ENCODE measurements at places on chromosomes 3 and 15. TPM values are rescaled to one million over a fixed set of nuclear protein-coding genes. Genes with fewer than 3 reads are reported as not detected.
A peak's percentile ranks its signal among the peaks of the same experiment; 100 is the strongest.

GRCh38 chr15:99087405-99087943 is 17.4 kb upstream of the SYNM start:
- no peak overlapping the region for H3K4me3 ChIP-seq
- peaks cover 19% of the 10 kb centered on the region for H3K4me1 ChIP-seq
- no peaks in the 10 kb centered on the region for H3K36me3 ChIP-seq
- H3K27ac ChIP-seq = no peak overlapping the region
- DNase-seq = no peak
- H3K27me3 ChIP-seq = no peaks in the 10 kb centered on the region

DNA sequence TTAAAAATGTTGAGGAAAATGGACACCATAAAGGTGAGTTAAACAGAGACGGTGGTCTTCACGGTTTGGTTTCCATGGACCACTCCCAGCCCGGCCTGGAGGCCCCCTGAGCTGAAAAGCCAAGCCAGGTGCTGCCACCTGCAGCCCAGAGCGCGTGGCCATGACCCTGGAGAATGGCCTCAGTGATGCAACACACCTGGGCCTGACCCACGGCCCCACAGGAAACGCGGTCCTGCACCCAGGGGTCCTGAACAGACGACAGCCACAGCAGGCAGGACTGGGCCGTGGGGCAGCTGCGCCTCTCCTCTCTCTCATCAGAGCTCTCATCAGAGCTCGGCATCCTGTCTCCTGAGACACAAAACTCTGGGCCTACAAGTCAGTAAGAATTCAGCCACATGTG is 64.1 kb downstream of the NIPA2 start:
- H3K4me3 ChIP-seq = no peak overlapping the region
- H3K4me1 ChIP-seq = no peaks in the 10 kb centered on the region
- H3K27ac ChIP-seq = no peak overlapping the region
- no peaks in the 10 kb centered on the region for H3K27me3 ChIP-seq
- peaks cover 72% of the 10 kb centered on the region for H3K36me3 ChIP-seq

The ADAMTS17 gene
- total RNA-seq = 12.0 TPM

The IMPG2 gene
- 0.78 TPM for total RNA-seq

DNA sequence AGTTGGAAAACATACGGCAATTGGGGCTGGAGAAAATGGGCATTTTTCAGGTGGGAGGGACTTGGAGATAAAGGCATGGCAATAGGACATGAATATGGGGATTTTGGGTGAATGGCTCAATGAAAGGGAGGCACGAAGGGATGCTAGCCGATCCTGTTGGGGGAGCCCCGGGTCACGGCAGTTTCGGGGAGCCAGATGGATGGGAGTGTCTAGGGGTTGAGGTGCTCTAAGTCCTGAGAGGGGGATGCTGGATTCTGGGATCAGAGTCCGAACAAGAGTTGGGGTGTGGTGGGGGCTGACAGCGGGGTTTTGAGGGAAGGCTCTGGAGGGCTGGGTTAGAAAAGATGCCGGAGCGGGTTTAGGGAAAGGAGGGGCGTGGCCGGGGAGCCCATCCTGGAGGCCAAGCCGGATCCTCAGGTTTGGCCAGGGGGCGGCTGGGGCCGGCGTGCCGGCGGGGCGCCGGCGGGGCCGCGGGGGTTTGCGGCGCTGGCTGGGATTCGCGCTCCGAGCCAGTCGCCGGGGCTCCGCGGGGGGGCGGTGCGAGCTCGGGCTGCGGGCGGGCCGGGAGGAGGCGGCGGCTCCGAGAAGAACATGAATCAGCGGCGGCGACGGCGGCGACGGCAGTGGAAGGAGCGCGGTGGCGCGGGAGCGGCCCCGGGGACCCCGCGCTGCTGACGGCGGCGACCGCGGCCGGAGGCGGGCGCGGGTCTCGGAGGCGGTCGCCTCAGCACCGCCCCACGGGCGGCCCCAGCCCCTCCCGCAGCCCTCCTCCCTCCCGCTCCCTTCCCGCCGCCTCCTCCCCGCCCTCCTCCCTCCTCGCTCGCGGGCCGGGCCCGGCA is at the start of gene TYRO3:
TSS of gene TYRO3 (plus strand) at position 813 of the 839 bp plus-strand sequence. CDS start 46 bp downstream, outside the sequence.
- H3K4me3 ChIP-seq = peak within 1 kb of the TSS; percentile 76
- H3K4me1 ChIP-seq = peaks cover 20% of the 10 kb centered on the region
- peak within 1 kb of the TSS; percentile 72 for H3K27ac ChIP-seq
- no peak for DNase-seq
- no peaks in the 10 kb centered on the region for H3K27me3 ChIP-seq

Data from esophagus muscularis mucosa (tissue), 4 donors.